ENCODE measurements at places on chromosomes 5 and 9. TPM values are rescaled to one million over a fixed set of nuclear protein-coding genes. Genes with fewer than 3 reads are reported as not detected.

The PCSK5 gene
- 3.2 TPM for total RNA-seq

The RAB3C gene
- 0.38 TPM for total RNA-seq

DNA sequence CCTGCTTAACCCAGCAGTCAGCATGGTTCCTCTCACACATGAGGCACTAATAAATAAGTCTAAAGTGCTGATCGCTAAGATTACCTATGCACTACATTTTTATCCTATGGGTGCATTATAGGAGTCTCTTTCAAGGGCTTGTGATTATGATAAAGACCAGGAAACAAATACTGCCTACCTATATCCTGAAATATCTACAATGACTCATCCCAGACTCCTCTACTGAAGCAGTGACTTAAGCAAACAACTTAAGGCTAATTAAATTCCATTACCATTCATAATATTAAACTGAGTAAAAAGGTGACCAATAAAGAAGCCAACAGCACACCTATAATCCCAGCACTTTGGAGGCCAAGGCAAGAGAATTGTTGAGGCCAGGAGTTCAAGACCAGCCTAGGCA is 338.4 kb downstream of the DNAH5 start:
- DNase-seq, result no peak

DNA sequence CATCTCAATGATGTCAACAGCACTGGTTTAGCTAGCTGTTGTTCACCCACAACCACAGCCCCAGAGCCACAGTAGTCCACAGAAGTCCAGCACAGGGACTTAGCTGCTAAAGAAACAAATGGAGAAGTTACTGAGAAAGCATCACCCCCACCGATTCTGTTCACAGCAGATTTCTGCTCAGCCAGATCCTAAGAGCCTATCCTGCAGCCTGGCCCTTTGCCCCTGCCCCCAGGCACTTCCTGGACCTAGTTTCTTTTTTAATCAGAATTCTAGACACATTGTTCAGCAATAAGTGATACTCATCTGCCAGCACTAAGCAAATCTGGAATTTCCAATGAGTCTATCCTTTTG is 7.4 kb downstream of the B4GALT1 start:
- no peak for DNase-seq

DNA sequence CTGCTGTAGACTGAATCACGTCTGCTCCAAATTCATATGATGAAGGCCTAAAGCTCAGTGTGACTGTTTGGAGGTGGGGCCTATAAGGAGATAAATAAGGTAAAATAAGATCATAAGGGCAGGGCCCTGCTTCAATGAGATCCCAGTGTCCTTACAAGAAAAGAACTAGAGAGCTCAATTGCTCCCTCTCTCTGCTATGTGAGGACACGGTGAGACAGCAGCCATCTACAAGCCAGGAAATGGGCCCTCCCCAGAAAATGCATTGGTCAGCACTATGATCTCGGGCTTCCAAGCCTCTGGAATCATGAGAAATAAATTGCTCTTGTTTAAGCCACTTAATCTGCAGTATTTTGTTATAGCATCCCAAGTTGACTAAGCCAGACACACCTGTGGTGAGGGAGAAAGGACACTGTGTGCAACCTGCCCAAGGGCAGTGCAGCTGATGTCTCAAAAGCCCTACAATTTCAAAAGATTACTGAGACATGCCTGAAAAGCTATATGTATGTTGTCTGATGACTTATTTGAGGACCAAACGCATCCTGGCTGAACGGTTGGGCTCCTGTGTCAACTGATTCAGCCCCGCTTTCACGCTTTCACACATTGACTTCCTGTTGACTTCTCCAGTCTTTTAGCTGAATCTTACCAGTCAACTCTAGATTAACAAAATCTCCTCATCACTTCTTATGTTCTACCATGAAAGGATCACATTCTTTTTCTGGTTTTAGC is 13.2 kb downstream of the GZMK start:
- DNase-seq, result no peak

DNA sequence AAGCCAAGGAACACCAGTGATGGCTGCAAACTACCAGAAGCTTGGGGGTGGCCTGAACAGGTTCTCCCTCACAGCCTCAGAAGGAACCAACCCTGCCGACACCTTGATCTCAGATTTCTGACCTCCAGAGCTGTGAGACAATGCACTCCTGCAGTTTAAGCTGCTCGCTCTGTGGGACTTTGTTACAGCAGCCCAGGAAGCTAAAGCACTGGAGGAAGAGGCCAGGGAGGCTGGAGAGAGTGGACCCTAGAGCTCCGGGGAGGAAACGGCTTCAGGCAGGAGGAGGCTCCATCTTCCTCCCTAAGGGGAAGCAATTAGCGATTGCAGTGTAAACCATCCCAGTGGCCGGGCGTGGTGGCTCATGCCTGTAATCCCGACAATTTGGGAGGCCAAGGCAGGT is 25.1 kb downstream of the BARX1 start:
- DNase-seq, result no peak

- no peak for DNase-seq
These were observed 403.2 kb downstream of the KIF4B start for GRCh38 chr5:155416765-155417164.

- DNase-seq, result no peak
These were observed 264.8 kb downstream of the DOCK8 start for GRCh38 chr9:479304-479970.

The MEIKIN gene
- total RNA-seq, result not detected

DNA sequence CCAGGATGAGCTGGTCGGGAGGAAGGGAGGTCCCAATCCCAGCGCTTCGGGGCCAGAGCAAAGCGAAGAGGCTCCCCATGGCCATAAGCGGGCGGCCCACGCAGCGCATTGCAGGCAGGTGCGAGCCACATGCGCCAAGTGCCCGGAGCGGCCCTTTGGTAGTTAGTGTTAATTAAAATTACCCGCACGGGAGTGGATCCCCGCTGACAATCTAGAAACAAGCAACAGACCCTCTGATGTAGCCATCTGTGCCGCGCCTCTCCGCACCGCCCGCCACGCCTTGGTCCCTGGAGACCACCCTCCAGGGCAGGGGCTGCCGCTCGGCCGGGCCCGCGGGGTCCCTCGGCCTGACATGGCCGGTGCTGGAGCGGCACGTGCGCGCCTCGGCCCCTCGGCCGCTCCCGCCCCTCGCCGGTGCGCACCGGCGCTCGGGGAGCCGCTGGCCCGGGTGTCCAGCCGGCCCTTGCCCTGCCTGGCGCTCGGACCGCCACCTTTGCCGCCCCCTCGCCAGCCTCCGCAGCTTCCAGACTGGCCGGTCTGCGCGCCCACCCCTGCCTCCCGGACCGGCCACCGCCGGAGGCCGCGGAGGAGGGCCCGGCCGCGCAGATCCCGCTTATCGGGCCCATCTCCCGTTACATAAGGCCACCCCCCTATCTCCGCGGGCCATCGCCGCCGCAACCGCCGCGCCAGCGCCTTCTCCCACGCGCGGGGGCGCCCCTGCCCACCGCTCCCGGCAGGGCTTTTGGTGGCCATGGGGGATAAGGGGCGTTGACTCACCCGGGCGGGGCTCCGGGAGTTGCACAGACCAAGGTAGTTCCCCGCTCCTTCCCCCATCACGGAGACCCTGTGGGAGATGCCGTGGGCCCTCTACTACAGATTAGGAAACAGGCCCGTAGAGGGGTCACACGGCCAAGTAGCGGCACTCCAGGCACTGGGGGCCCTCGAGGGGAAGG is 1.9 kb upstream of the IL13 start:
- DNase-seq, result no peak

The TEK gene
- 4.4 TPM for total RNA-seq

- no peak for DNase-seq
These were observed 143.7 kb downstream of the SCAMP1 start for GRCh38 chr5:78503958-78504653.

GRCh38 chr9:93590609-93591234 is 14.3 kb downstream of the PHF2 start:
- peak; percentile 40 for DNase-seq

The CCNI2 gene
- not detected for total RNA-seq

DNA sequence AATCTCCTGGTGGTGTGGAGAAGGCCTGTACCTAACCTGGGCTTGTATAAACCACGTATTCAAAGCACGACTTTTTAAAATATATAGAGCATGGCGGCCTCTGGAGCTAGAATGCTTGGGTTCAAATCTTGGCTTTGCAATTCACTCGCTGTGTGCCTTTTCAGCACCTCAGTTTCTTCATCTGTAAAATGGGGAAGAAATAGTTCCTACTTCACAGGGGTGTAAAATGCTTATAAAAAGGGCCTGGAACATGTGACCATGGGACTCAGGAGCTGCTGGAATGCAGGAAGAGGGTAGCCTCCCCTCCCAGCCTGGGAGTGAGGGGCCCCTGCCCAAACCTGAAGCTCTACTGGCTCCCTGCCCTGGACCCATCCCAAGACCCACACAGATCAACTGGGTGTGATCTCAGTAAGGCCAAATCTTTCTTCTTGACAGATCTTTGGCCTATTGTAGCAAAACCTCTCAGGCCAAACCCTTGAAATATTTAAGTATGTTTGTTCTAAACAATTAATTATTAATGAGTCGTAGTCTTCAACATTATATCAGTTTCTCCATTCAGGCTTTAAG is 269.0 kb downstream of the ZSWIM6 start:
- DNase-seq, result no peak

The INSL6 gene
- not detected for total RNA-seq

DNA sequence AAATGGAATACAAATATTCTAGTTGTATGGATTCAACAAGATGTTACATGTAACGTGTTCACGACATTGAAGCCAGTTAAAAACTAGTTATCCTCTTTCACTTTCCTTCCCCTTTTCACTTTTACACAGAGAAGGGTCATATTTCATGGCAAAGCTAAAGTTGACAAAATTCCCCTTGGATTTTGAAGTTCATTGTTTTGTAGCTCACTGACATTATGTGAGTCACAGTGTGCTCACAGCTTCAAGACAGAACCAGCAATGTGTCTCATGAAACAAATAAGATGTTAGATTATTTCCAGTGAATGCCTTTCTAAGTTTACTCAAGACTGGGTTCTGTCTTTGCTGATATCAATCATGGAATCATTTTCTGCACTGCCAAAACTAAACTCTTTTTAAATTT is 535.5 kb upstream of the GRIN3A start:
- no peak for DNase-seq

DNA sequence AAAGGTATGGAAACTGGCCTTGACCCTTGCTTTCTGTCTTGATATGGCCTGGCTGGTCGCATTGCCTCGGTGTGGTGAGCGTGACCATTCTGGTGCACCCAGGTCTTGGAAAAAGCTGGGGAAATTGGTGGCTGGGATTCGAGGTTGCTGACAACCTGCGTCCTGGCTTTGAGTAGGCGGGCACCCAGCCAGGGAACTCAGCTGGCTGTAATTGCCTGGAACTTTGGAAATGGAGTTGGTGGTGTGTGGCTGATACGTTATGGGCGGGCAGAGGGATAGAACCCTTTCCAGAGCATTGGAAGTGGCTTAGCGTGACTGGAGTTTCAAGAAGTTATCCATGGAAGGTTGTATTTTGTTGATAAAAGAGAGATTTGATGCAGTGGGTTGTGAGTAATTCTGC is 35.2 kb downstream of the KCNMB1 start:
- no peak for DNase-seq

- no peak for DNase-seq
These were observed 43.9 kb downstream of the CRB2 start for GRCh38 chr9:123399803-123400378.

The PDZD2 gene
- 0.63 TPM for total RNA-seq

The PRDM9 gene
- total RNA-seq, result 0.08 TPM

GRCh38 chr5:31362529-31362900 is 169.0 kb downstream of the CDH6 start:
- DNase-seq, result no peak

- DNase-seq, result peak; percentile 5
These were observed 58.3 kb upstream of the PLPP1 start for GRCh38 chr5:55593115-55593472.

GRCh38 chr5:3341446-3342240 is 254.0 kb upstream of the IRX1 start:
- no peak for DNase-seq

DNA sequence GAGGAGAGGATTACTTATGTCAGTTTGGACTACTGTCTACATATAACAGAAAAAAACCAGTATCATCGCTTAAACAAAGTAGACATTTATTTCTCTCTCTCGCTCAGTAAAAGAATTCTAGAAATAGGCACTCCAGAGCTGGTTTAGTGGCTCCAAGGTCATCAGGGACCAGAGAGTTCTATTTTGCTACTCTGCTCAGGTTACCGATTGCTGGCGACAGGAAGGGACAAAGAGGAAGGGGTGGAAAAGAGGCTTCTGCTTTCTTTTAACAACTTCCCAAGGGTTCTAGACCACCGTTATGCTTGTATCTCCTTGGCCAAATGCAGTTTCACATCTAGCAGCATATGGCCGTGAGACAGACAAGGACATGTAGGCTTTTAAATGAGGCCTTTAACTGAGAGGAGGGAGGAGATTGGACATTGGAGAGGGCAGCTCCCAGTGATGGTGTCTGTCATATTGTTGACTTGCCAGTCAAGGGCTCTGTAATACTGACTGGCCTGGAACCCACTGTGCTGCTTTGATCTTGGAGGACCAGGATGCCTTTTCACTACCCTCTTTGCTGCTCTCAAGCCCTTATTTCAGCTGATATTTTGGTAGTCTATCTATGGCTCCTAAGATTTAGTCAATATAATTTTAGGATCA is 15.6 kb upstream of the DCP2 start:
- DNase-seq, result no peak

- DNase-seq, result peak; percentile 59
These were observed 553 bp downstream of the MAP3K1 start for GRCh38 chr5:56815658-56816545.

DNA sequence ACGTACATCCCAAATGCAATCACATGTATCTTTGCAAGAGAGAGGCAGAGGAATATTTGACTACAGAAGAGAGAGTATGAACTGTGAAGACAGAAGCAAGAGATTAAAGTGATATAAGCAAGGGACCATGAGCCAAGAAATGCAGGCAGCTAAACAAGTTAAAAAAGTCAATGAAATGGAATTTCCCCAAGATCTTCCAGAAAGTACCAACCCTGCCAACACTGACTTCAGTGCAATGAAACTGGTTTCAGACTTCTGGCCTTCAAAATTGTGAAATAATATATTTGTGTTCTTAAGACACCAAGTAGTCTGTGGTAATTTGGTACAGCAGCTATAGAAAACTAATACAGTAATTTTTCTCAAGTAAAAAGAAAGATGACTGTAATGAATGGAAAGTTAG is 20.9 kb downstream of the FOXI1 start:
- no peak for DNase-seq

GRCh38 chr5:180611140-180611850 is 20.0 kb upstream of the SCGB3A1 start:
- DNase-seq, result no peak

DNA sequence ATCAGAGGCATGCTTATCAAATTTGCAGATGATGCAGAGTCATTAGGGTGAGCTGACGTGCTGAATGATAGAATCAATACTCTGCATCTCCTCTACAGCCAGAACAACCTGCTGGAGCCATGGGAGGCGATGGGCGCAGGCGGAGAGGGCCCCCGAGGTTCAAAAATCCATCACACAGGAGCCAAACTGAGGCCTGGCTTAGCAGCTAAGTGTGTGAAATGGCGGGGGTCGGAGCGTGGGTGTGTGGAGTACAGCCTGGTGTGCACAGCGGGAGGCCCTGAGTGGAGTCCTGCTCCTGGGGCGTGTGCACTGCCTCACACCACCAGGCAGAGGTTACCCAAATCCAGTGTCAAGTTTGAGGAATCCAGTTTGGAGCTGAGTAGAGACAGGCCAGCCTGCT is 73.2 kb downstream of the MVB12B start:
- DNase-seq, result no peak

GRCh38 chr5:131186561-131187256 is 16.0 kb downstream of the LYRM7 start:
- no peak for DNase-seq

The HK3 gene
- 10.6 TPM for total RNA-seq

All from left lobe of liver (tissue), 2 donors.